ENCODE measurements at places on chromosomes 3 and 15.

DNA sequence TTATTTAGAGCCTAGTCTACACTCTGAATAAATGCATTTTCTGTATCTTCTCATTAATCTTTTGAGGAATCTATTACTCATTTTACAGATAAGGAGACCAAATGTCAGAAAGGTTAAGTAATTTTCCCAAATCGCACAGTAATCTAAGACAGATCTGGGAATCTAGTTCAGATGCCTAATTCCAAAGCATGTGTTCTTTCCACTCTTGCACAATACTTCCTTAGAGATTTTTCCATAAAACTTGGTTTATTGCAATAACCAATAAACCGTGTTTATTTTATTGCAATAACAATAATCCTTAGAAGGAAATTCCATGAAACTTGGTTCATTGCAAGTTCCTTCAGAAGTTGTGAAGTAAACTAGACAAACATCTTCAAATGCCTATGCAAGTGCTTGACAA lies 17.4 kb upstream of the COL8A1 start:
- DNase-seq, result no peak

DNA sequence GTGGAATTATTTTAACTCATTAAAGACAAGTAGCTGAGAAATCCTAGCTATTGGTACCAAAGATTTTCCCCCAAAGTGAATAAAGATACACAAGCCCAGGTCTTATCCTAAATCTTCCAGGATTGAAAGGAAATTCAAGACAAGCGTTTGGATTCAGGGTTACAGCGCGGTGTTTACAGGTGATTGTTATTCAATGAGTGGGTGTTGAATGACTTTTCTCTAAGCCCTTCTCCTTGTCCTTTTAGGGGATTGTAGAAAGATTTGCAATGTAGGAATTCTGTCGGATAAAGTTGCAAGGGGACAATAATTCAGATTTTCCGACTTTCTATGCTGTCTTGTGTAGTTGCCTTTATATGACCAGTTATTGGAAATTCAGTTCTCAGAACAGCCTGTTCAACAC lies 57.2 kb downstream of the USP13 start:
- peak; percentile 64 for DNase-seq

DNA sequence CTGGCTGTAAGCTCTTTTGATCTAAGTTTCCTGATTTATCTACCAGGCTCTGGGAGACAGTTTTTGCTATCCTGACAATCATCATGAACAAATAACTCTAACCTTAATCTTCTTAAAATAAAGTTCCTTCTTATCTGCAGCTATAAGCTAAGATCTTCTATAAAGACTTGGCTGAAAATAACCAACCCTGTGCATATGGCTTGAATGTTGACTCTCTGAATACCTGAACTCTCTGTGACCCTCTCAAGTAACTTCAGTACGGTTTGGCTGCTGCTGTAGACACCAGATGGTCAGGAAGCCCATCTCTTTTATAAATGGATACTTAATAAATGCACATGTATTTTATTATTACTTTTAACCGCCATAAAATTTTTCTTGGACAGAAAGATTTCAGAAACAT lies 412.4 kb upstream of the CBLB start:
- DNase-seq, result no peak

DNA sequence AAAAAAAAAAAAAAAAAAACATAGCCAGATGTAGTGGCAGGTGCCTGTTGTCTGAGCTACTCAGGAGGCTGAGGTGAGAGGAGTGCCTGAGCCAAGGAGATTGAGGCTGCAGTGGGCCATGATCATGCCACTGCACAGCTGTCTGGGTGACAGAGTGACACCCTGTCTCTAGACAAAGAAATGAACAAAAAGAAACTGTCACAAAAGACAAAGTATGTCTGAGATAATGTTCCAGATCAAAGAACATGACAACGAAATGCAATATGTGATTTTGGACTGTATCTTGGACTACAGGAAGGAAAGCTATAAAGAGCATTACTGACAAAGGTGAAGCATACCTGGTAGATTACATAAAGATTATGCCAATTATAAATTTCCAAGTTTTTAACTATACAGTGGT lies 862.8 kb downstream of the ROBO2 start:
- no peak for DNase-seq

GRCh38 chr3:58526515-58526957 lies 10.5 kb downstream of the ACOX2 start:
- peak; percentile 63 for DNase-seq

GRCh38 chr15:76565366-76565765 lies 228.8 kb downstream of the ISL2 start:
- DNase-seq, result no peak

DNA sequence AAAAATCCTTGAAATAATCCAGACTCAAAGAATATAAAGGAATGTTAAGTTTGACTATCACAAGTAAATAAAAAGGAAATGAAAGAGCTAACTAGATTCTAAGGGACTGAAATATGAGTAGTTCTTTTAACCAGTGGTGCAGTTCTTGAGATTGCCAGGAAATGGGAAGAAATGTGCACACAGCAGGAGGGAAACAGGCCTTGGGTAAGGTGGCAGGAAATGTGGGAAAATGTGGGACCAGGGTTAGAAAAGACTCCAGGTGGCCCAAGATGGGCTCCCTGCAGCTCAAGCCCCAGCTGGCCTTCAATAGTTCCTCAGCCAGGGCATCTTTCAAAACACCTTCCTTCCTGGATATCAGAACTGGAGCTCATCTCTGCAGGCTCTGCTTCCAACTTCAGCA lies 181.3 kb downstream of the ISL2 start:
- no peak for DNase-seq

DNA sequence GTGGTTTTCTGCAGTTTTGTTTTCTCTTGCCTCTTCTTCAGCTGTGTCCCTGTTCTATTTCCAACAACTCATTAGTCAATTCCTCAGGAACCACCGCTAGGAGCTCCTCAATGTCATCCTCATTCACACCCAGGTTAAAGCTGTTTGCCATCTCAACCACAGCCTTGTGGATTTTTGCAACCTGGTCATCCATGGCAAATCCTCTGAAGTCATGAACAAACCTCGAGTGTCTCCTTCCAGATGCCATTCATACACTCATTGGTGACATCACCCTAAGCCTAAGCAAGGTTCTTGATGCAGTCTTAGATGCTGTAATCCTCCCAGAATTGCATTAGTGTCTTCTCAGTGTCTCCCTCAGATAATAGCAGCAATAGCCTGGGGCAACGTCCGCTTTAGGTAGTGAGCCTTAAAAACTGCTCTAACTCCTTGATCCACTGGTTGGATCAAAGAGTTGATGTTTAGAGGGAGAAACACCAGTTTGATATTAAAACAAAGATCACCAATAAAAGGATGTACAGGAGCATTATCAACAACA lies 31.5 kb upstream of the ZNF502 start:
- no peak for DNase-seq

DNA sequence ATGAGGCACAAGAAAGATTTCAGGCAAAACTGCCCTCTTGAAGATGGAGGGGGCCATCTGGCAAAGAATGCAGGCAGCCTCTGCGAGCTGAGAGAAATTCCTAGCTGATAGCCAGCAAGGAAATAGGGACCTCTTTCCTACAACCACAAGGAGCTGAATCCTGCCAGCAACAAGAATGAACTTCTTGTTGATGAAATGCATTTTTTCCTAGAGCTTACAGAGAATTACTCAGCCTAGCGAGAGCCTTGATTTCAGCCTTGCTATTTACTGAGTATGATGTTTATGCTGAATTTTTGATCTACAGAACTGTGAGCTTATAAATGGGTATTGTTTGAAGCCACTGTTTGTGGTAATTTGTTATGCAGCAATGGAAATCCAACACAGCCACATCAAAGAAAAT lies 148.5 kb upstream of the NAALADL2 start:
- no peak for DNase-seq

DNA sequence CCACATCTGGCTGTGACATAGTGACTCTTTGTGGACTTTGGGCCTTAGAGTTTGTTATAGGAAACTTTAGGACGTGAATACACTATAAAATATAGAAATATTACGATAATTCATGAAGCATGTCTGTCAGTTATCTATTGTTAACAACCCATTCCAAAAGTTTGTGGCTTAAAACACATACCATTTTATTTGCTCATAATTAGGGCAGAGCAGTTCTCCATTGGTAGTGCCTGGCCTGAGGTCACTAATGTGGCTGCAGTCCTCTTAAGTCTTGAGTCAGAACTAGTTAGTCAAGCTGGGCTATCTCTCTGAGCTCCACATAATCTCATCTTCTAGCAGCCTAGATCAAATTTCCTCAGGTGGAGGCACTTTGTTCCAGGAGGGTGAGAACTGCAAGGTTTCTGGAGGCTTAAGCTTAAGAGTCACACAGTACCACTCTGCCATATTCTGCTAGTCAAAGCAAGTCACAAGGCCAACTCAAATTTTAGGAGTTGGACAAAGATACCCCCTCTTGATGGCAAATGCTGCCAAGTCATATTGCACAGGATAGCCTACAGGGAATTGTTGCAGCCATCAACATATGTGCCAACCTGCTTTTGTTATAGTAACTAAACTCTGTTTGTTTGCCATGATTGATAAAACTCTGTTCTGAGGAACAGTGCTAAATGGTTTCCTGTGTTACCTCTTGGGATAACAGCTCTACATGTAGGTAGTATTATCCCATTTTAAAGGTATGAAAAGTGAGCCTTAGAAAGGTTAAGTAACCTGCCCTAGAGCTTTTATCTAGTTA lies 8.7 kb downstream of the ATXN7 start:
- DNase-seq, result no peak

- peak; percentile 44 for DNase-seq
Observed at GRCh38 chr3:177676947-177677587, 479.8 kb upstream of the TBL1XR1 start.

GRCh38 chr3:88385090-88385489 lies 235.3 kb downstream of the C3orf38 start:
- no peak for DNase-seq

- DNase-seq, result no peak
Observed at GRCh38 chr3:88703501-88704059, 403.8 kb upstream of the EPHA3 start.

DNA sequence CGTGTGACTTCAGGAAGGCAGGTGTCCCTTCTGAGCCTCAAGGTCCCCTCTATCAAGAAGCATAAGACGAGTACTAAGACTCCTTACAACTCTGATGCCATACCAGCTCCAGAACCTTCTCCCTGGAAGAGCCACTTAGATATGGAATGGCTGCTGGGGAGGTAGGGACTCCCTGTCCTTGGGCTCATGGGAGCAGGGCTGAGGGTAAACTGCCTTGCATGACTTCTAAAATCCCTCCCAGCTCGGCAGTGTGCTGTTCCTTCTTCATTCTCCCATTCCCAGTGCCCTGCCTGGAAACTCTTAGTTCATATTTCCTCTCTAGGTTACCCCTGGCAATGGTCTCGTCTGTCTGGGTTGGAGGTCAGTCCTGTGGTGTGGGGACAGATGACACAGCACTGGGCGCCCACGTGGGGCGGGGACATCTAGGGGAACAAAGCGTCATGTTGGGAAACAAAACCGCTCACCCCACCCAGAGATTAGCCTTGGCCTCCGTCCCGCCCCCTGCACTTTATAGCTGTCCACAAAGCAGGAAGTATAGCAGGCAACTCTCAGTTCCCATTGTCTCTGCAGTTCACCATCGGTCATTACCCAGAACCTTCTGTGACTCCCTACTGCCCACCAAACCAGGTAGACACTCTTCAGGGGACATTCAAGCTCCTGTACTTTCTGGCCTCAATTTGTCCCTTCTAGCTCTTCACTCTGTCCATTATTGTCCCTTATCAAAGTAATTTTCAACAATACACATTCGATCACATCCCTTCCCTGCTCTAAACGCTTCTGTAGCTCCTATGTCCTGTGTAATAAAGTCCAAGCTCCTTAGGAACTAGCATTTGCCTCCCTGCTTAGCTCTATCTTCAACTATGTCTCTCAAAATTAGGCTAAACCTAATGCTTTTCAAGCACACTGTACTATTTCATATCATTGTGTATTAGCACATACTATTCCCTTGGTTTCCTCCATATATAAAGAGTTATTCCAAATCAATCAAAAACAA lies 73.8 kb downstream of the IQSEC1 start:
- no peak for DNase-seq

DNA sequence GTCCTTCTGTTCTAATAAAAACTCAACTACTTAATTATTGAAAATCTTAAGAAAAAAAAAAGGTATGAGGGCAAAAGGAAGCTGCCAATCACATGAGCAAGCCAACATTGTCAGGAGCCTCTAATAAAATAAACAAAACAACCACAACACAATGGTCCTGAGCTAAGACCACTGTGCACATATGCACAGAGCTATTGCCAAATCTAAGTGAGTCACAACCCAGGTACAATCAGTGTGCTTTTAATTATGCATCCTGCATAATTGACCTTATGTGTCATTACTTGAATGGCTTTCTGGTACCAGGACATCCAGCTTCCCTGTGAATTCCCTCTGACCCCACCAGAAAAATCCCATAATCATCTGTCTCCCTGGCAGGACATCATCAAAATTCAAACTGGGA lies 639.8 kb downstream of the MAGI1 start:
- no peak for DNase-seq

DNA sequence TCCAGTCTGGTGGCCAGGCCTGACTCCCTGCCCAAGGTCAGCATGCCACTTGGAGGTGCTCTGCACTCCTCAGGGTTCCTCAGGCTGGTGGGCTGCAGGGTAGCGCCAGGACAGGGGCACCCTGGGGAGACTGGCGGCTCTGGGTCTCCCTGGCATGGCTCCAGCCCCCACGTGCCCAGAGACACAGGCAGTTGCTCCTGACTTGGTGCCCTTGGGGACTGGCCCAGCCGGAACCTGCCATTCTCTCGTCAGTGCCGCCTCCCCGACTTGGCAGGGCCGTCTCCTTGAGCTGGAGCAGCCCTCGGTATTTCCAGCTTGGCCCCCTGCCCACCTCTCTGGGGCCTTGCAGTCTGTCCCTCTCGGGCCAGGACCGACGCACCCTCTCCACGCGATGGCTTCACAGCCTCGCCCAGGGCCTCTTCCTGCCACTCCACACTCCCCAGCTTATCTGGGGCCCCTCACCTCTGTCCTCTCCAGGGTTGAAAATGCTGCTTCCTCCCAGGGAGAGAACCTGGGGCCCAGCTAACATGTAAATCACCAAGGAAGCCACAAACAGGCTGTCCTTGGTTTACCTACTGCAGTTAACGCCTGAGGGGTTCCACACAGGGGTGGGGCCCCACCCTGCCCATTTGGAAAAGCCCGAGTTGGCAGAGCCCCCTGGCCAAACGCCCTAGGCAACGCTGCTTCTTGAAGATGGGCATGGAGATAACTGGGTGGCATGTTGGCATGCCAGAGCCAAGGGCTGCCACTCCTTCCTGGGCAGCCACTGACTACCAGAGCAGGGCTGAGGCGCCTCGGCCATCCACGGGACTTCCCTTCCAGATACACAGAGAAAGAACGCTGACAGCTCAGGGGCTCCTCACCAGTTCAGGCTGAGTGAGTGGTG lies 61.4 kb downstream of the SMAD6 start:
- DNase-seq, result no peak

DNA sequence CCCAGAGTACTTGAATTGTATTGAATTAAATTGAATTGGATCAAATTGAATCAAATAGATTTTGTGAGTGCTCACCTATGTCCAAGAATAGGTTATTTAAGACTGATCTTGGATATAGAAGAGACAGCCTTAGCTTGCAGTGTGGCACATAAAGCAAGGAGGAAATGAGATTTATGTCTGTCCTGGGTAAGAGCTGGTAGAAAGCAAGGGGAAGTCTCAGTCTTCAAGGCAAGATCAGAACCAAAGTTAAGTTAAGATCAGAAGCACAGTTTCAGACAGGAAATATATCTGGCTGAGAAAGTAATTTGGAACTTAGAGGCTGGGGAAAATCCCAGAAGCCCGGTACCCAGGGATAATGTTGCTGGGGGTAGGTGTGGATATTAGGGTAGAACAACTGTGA lies 244.4 kb upstream of the ARPP21 start:
- no peak for DNase-seq

- DNase-seq, result peak; percentile 21
Observed at GRCh38 chr3:142366434-142366833, 81.4 kb downstream of the XRN1 start.
